Esophagus muscularis mucosa (tissue), 4 donors: ENCODE measurements at places on chromosomes 12 and 14. TPM values are rescaled to one million over a fixed set of nuclear protein-coding genes. Genes with fewer than 3 reads are reported as not detected.

GRCh38 chr14:71734076-71734475 is 198.2 kb upstream of the RGS6 start:
- DNase-seq, result no peak
- H3K4me1 ChIP-seq, result no peaks in the 10 kb centered on the region
- peaks cover 33% of the 10 kb centered on the region for H3K36me3 ChIP-seq

The PHETA1 gene
- 5.8 TPM for total RNA-seq

DNA sequence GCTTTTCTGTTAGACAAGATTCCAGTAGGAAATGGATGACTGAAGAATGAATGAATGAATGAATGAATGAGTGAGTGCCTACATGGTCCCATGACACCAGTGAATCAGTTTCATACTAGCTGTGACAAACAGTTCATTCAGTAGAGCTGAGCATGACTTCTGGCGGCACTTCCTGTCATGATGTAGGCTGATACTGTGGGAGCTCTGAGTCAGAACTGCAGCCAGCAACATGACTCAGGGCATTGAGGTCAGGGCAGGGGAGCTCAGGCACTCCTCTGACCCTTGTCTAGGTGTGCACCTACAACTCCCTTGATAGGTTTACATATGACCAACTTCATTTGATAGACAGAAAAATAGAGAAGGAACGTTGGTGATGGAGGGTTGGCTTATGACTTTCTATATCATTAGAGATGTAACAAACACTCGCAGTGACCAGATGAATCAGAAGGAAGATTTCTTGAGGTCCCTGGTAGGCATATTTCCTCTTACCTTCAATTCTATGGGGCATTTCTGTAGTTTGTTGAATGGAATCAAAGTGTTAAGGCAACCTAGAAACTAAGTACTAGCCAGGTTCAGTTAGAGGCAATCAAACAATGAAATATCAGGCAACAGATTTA is 139.3 kb upstream of the ARHGAP5 start:
- DNase-seq, result no peak
- no peak overlapping the region for H3K27ac ChIP-seq
- peaks cover 9% of the 10 kb centered on the region for H3K4me1 ChIP-seq
- no peaks in the 10 kb centered on the region for H3K27me3 ChIP-seq
- H3K4me3 ChIP-seq, result no peak overlapping the region

The KRT4 gene
- total RNA-seq, result 0.13 TPM

The RPGRIP1 gene
- total RNA-seq, result not detected

DNA sequence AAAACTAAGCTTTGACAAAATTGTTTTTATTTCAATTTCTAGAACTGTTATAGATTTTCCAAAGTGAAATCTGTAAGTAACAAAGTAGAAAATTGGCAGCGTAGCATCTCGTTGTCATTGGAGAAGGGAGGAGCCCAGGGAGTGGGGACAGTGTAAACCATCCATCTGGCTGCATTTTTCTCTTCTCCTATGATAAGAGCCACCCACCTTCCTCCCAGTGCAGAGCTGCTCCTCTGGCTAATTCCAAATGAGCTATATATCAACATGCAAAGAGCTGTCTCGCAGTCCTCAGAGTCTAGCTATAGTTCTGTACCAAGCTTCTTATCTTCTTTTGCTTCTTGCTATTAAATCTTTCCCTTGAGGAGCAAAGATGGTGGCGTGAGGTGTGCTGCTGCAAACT is 56.6 kb downstream of the SCN8A start:
- no peaks in the 10 kb centered on the region for H3K36me3 ChIP-seq
- no peaks in the 10 kb centered on the region for H3K4me1 ChIP-seq
- no peaks in the 10 kb centered on the region for H3K27me3 ChIP-seq

- no peak overlapping the region for H3K27ac ChIP-seq
- no peaks in the 10 kb centered on the region for H3K27me3 ChIP-seq
- no peaks in the 10 kb centered on the region for H3K36me3 ChIP-seq
- H3K4me1 ChIP-seq, result no peaks in the 10 kb centered on the region
- DNase-seq, result no peak
Observed at GRCh38 chr14:57051633-57052032, 217.1 kb downstream of the EXOC5 start.

The SMCO3 gene
- not detected for total RNA-seq

GRCh38 chr12:32431025-32431424 is 31.7 kb downstream of the FGD4 start:
- H3K4me3 ChIP-seq, result no peak overlapping the region
- H3K36me3 ChIP-seq, result peaks cover 3% of the 10 kb centered on the region
- DNase-seq, result no peak
- H3K27me3 ChIP-seq, result no peaks in the 10 kb centered on the region
- H3K4me1 ChIP-seq, result no peaks in the 10 kb centered on the region
- H3K27ac ChIP-seq, result no peak overlapping the region

GRCh38 chr14:65453807-65454480 is 41.4 kb downstream of the FUT8 start:
- H3K4me3 ChIP-seq, result no peak overlapping the region
- H3K4me1 ChIP-seq, result no peaks in the 10 kb centered on the region
- H3K27ac ChIP-seq, result no peak overlapping the region

The KRR1 gene
- 19.7 TPM for total RNA-seq

The SCN8A gene
- total RNA-seq, result 0.29 TPM
